ENCODE measurements at places on chromosomes 3 and 15.
A peak's percentile ranks its signal among the peaks of the same experiment; 100 is the strongest.

DNA sequence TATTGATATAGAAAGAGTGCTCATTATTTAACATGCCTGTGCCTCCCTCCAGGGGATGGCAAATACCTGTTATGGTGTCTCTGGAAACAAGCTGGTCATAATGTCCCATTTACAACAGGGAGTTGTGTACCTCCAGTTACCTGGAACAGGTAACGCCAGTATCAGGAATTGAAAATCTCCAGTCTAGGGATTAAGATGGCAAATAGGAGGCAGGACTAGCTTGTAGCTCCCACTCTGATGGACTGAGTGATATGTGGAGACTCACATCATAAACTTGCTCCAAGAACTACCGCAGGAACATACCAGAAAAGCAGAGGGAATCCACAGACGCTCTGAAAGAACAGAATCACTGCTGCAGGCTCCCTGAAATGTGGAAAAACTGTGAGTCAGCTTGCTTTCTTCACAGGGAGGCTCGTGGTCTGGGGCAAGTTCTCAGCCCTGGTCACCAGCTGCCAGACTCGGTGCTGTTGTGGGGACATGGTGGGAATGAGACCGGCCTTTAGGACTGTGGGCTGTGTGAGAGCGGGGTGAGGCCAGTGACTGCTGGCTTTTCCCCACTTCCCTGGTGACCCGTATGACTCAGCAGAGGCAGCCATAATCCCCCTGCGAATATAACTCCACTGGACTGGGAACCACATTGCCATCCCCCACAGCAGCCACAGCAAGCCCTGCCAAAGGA lies 97.4 kb downstream of the KCNAB1 start:
- DNase-seq, result no peak

GRCh38 chr3:136954980-136955780 lies 2.6 kb upstream of the IL20RB start:
- peak; percentile 8 for DNase-seq

DNA sequence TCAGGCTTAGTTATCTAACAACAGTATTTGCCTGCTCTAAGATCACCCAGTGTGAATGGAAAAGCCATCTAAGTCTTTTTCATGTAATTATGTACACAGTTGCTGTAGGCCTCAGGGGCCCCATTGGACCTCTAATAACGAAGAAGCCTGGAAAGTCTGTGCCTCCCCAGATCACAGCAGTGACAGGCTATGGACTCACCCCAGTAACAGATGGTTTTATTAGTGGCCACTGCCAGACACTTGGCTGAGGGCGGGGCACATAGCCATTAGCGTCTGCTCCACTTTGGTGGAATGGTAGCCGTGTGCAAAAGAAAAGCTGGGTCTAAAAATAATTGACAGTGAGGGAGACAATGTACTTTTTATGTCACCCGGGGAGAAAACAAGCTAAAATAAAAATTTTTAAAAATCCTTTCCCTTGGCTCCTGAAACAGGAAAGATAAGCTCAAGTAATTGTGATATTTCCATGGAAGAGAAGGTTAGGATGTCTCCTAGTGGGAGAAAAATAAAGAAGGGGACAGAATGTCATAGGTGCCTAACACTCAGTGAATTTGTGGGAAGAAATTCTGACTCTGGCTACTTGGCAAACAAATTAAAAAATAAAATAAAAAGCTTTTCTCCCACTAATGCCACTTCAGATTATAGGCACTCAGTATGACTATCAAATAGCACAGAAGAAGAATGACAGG lies 44.3 kb upstream of the ZNF385D start:
- DNase-seq, result no peak

- peak; percentile 27 for DNase-seq
These were observed 1.1 kb downstream of the HHATL start for GRCh38 chr3:42701371-42702065.

- no peak for DNase-seq
These were observed 93.6 kb upstream of the OSTN start for GRCh38 chr3:191105418-191105817.

GRCh38 chr3:194380326-194380725 lies 10.8 kb upstream of the LRRC15 start:
- no peak for DNase-seq

- DNase-seq, result no peak
These were observed 64.1 kb downstream of the RFTN1 start for GRCh38 chr3:16449369-16449768.

DNA sequence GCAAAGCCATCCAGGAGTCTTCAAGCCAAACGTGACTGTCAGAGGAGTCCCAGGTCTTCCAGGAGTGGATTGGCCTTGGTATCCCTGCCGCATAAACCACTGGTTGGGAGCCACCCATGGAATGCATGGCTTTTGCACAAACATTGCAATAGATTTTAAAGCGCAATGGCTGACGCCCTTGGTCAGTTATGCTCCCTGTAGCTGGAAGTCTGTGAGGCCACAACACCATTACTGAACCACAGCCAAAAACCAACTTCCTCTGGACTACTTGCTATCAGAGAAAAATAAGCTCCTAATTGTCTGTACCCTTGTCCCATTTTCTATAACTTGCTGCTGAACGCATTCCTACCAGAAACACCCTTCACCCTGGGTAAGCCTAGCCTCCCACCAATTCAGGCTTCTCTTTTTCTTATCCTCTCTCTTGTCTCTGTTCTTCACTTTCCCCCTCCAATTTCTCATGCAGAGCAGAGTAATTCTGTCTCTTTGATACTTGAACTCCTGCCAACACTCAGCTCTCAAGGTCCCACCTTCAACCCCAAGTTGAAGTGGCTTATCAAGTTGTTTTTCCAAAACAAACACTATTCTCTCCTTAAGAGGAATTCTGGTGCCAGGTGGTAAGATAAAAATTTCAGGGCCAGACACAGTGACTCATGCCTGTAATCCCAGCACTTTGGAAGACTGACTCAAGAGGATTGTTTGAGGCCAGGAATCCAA lies 176.4 kb upstream of the UBE2E1 start:
- no peak for DNase-seq

DNA sequence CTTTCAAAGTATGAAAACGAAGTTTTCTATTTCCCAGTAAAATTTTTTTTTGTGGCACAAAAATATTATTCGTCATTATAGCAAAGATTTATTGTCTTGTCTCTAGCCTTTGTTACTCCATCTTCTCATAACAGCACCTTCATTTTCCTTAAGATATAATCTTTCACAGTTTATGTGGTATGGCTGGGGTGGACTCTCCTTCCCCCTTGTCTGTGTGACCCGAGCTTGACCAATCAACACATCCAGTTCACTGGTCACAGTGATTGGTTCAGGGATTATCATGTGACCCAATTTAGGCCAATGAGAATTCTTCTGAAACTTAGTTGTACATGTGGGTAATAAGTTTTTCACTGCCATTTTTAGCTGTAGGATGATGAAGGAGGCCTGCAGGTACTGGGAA lies 71.2 kb upstream of the DCBLD2 start:
- no peak for DNase-seq

- DNase-seq, result no peak
These were observed 3.0 kb downstream of the CHRNA7 start for GRCh38 chr15:32033186-32033890.

- no peak for DNase-seq
These were observed 21.0 kb upstream of the CLDN18 start for GRCh38 chr3:137988982-137989381.

DNA sequence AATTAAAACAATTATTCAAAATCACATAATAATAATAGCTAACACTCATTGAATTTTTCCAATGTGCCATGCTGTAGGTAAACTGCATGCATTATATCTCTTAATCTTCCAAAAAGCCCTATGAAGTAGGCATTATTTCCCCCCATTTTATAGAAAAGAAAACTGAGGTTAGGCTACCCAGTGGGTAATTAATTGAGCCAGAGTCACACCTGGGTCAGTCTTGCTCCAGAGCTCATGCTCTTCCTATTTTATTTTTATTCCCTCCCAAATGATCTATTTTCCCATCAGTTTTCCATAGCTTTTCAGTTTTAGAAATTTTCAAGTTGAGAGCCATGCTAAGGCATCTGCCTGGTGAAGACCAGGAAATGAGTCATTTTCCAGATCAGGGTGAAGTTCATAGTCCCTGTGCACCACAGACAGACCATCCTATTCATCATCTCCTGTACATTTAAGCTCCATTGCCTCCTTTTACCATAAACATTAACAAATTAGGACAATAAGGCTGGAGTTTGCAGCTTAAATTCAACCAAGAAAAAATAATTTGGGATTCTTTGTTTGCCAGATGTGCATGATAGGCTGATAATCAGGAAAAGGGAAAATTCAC lies 417.3 kb downstream of the OTOL1 start:
- peak; percentile 59 for DNase-seq
